ENCODE measurements at places on chromosomes 2 and 18.

GRCh38 chr18:21612125-21613039, at the start of gene SNRPD1:
Gene SNRPD1 (plus strand): TSS chr18:21612314. CDS start chr18:21612430, 116 bp downstream.
- DNase-seq, result peak; percentile 94

DNA sequence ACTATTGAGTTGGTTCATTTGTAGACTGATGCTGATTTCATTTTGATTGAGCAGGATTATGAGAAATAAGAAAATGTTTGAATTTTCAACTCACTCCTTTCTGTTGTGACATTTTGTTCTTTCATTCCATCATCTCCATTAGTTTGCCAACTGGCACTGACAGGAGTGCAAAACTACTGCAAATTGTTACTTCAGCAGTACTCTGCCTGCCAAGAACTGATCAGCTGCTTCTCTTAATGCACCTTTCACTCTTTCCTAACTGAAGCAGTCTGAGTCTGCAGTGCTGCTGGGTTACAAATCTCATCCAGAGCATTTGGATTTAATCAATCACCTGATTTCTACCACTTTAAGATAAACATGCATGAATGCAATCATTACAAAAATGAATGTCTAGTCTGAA, 70.9 kb downstream of the TMEFF2 start:
- DNase-seq, result peak; percentile 30

- DNase-seq, result no peak
Measured at GRCh38 chr2:197416268-197416667, 18.6 kb downstream of the SF3B1 start.

GRCh38 chr2:43251171-43251731, 24.8 kb upstream of the ZFP36L2 start:
- peak; percentile 65 for DNase-seq

- DNase-seq, result no peak
Measured at GRCh38 chr2:222133897-222134296, 164.9 kb downstream of the PAX3 start.

DNA sequence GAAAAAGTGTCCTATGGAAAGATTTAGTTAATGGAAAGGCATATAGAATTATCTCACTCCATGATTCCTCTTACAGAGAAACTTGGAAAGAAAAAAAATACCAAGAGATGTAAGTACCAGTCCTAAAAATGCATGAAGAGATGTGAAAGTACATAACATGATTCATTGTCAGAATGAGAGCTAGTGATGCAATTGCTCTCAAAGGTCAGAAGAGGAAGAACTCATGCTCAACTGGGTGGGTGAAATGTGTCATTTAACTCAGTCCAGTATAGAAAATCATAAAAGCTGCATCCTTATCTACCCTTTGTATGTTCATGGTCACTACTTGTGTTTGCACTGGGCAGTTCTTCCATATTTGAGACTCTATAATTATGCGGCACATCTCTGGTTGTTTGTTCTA, 300.0 kb upstream of the PIK3C3 start:
- peak; percentile 49 for DNase-seq

GRCh38 chr18:56235071-56235470, 403.3 kb downstream of the TXNL1 start:
- no peak for DNase-seq

- no peak for DNase-seq
Measured at GRCh38 chr2:128511731-128512378, 193.2 kb upstream of the HS6ST1 start.

DNA sequence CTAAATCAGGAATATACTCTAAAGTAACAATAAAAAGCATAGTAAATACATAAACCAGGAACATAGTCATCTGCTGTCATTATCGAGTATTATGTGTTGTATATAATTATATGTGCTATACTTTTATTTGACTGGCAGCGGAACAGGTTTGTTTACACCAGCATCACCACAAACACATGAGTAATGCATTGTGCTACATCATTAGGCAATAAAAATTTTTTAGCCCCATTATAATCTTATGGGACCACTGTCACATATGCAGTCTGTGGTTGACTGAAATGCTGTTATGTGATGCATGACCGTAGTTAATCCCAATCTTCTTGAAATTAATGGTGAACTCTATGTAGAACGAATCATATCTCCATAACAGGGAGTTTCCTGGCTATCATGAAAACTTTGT, 136.7 kb upstream of the ZFP36L2 start:
- DNase-seq, result no peak

DNA sequence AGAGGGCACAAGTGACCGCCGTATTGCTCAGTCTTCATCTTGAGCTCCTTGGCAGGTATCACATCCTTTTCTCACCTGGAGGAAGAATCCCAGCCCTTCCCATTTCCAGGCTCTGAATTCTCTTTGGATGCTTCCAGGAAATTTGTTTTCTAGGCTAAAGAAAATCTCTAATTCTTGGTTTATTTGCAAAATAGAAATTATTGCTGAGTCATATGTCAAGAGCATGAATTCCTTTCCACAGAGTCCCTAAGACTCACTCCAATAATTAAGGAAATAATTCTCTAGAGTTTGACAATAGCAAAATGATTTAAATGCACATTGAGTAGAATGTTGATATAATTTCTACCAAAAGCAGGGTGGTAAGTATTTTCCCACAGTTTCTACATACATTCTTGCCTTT, 16.3 kb upstream of the CCDC68 start:
- no peak for DNase-seq

- no peak for DNase-seq
Measured at GRCh38 chr18:33115917-33116316, 324.6 kb downstream of the CCDC178 start.

DNA sequence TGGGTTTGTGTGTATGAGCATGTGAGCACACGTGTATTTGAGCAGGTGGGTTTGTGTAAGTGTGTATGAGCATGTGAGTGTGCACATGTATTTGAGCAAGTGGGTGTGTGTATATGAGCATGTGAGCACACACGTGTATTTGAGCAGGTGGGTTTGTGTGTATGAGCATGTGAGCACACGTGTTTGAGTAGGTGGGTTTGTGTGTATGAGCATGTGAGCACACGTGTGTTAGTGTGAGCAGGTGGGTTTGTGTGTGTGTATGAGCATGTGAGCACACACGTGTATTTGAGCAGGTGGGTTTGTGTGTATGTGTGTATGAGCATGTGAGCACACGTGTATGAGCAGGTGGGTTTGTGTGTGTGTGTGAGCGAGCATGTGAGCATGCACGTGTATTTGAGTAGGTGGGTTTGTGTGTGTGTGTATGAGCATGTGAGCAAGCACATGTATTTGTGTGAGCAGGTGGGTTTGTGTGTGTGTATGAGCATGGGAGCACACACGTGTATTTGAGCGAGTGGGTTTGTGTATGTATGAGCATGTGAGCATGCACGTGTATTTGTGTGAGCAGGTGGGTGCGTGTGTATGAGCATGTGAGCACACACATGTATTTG, 169.7 kb downstream of the TWIST2 start:
- DNase-seq, result no peak

DNA sequence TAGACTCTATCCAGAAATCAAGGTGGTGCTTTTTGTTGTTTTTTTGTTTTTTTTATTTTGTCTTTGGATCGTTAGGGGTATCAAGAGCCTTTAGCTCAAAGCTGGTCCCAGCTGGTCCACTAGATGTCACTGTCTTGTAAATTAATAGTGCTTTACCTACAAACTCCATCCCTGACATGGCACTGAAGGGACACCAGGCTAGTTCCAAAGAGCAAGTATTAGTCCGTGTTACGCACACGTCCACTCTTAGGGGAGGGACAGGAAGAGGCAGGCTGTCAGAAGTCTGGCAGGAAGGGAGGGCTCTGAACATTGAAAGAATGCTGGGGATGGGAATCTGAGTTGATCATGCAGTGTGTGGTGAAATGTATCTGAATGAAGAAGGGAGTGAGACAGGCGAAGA, 85.9 kb upstream of the CCBE1 start:
- peak; percentile 86 for DNase-seq

DNA sequence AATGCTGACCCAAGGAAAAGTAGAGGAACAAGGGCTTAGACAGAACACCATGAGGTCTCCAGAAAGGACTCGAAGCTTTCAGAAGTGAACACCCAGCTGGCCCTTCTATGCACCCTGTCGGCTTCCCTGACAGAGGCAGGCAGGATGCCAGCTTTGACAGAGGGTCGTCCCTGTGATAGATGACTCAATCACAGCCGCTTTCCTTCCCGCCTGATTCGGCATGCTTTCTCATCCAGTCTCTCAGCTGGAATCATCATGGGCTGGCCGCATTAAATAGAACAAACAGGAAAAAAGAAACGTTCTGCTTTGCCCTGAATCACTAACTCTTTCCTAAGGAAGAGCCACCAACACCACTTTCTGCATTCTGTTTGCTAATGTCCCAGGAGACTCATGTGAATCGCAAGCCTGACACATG, 140.3 kb upstream of the RAB12 start:
- peak; percentile 35 for DNase-seq

GRCh38 chr2:198325359-198325758, 521.0 kb downstream of the PLCL1 start:
- DNase-seq, result no peak

- DNase-seq, result no peak
Measured at GRCh38 chr2:10272464-10272863, 30.2 kb upstream of the HPCAL1 start.

DNA sequence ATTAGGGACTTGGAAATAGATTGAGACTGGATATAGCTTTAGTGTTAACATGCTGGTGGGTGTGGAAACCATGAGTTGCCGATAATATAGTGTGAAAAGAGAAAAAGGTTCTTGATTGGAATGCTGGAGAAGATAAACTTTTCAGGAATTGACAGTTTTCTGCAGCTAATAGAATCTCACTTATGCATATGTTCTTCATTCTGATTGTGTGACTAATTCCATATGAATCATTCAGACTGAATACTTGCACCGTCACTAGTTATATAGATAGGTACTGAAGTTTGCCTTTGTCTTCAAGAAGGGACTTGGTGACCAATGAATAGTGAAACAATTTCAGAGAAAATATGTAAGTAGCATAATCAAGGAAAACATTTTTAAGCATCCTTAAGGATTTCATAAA, 225.7 kb upstream of the FOSL2 start:
- DNase-seq, result peak; percentile 37

DNA sequence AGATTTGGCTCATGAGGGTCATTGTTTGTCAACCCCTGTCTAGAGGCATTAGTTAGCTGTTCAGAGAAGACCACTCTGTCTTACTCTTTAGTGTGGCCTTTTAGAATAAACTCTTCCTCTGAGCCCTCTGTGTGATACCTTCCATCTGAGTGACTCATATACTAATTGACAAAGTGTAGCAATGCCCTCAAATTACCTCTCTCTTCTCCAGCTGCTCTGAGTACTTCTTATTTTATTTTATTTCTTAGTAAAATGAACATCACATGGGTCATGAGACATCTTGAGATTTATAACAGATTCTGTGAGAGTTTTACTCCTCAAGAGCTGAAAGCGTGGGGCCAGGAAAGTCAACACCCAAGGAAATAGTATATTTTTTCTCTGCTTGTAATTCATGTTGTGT, 67.4 kb downstream of the KCTD18 start:
- peak; percentile 41 for DNase-seq

DNA sequence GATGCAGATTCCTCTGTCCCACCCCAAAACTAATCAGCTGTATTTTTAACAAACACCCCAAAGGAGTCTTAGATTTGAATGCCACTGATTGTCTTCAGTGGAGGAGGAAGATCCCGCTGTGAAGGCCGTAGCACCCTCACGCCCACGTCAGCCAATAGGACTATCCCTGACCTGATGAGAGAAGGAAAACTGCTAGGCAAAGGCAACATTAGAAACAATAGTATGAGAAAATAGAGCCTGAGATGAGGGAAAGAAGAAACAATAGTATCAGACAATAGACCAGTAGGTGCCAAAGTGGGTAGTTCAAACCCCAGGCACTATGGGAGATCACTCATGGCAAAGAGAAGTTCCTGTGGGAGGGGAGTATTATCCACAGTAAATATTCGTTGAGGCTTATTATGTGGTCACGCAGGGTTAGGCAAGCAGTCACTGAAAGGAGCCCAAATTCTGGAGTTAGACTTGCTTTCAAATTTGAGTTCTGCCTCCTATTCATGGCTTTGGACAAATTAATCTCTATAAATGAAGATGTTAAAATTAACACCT, 2.8 kb downstream of the PCBP1 start:
- DNase-seq, result peak; percentile 31

DNA sequence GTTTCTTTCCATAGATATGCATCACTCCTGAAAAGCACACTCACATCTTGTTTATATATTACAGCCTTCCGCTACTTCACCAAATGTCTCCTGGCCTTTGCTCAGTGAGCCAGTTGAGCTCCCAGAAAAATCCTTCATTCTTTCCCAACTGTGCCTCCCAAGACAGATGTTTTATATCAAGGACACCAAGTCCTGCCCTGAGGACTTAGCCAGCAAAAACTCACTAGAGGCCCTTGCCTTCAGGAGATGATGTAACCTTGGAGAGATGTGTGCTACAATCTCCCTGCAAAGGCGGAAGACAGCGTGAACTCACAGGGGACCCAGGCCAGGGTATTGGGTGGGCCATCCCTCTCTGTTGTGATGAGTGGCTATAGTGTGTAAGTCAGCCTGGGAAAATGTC, 86.1 kb upstream of the CTAGE1 start:
- DNase-seq, result peak; percentile 95

DNA sequence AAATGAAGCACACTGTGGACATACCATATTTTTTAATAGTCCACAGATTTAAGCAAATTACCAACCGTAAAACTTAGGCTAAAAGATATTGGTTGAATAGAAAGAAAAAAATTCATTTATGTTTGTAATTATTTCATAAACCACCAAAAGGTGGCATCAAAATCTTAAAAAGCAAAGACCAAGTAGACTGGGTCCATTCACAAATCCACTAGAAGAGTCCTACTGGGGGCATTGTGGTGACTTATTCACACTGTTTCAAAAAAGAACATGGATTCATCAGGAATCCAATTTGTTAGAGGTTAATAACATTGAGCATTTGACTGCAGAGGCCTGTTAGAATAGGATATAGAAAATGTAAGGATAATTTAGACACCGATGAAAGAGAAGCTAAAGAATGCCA, 194.9 kb upstream of the KYNU start:
- DNase-seq, result peak; percentile 45

DNA sequence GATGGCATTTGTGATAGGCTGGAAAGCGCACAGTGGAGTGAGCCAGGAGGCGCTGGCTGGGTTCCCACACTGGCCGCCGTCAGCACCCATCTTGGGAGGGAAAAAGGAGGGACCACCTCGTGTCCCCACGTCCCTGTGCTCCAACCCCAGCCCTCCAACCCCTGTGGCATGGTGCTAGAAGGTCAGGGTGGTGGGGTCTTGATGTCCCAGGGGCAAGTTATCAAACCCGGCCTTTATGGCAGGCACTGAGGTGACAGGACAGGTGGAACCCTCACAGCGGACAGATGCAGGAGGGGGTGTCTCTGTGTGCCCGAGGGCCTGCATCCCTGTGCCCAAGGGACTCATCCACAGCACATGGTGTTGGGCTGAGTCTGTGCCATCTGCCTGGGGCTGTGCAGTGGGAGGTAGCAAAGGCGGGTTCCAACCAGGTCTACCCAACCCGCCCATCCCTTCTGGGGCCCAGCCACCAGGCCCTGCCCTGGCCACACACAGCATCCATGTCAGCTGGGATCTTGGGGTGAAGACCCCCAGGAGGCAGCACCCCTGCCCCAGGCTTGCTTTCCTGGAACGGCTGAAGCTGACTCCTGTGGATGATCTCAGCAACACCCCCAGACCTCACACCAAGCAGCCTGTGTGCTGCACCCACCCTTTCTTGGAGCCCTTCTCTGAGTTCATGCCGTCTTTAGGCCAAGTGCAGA, 246.1 kb downstream of the NDUFA10 start:
- DNase-seq, result no peak
